ENCODE measurements at places on chromosomes 11 and 22.

DNA sequence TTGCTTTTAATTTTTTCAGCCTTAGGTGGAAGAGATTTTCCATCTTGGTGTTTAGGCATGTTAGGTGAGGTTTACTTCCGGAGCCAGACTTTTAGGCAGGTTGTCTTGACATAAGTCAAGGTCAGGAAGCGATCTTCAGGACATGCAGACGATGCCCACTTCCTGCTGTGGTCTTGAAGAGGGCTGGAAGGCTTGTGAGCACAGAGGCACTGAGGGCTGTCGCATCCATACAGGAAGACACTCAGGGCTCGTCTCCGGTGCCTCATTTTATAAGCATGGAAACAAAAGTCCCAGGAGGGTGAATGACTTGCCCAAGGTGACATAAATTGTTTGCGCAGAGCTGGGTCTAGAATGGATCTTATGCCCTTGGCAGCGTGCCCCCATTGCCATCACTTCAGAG is 30.8 kb downstream of the MARK2 start:
- no peak for DNase-seq

DNA sequence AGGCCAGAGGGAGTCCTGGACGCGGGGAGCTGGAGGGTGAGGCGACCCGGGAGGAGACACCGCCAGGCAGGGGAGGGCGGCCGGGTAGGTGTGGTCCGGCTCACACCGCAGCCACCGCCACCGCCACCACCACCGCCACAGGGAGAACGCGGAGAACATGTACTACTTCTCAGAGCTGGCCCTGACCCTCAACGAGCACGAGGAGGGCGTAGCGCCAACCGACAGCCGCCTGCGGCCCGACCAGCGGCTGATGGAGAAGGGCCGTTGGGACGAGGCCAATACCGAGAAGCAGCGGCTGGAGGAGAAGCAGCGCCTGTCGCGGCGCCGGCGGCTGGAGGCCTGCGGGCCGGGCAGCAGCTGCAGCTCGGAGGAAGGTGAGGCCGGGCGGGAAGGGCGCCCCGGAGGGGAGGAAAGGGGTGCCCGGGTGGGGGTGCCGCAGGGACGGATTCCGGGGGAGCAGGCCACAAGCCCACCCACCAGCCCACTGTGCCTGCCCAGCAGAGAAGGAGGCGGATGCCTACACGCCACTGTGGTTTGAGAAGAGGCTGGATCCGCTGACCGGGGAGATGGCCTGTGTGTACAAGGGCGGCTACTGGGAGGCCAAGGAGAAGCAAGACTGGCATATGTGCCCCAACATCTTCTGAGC is 62.8 kb downstream of the MORC2 start:
- DNase-seq = no peak

- DNase-seq = no peak
Observed at GRCh38 chr11:32224580-32224979, 133.7 kb downstream of the RCN1 start.

DNA sequence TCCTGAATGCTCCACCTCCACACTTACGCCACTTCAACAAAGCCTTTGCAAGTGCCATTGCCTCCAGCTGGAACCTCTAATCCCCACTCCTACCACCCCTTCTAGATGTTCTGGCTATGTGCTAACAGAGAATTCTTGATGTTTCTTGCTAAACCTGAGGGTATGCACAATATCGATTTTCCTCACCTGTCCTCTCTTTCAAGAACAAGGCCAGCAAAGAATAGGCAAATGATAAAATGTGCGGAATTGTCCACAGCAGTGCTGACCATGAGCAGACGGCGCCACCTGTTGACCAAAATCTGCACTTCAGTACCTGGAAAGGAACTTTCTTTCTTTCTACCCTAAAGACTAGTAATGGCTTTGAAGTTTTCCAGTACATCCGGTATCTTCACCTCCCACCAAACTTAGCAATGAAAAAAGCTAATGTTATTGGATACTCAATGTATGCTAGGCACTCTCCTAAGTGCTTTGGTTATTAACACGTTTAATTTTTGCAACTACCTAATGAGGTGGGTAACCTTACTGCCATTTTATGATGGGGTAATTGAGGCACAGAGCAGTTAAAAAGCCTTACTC is 3.4 kb downstream of the TIMM10 start:
- peak; percentile 48 for DNase-seq

DNA sequence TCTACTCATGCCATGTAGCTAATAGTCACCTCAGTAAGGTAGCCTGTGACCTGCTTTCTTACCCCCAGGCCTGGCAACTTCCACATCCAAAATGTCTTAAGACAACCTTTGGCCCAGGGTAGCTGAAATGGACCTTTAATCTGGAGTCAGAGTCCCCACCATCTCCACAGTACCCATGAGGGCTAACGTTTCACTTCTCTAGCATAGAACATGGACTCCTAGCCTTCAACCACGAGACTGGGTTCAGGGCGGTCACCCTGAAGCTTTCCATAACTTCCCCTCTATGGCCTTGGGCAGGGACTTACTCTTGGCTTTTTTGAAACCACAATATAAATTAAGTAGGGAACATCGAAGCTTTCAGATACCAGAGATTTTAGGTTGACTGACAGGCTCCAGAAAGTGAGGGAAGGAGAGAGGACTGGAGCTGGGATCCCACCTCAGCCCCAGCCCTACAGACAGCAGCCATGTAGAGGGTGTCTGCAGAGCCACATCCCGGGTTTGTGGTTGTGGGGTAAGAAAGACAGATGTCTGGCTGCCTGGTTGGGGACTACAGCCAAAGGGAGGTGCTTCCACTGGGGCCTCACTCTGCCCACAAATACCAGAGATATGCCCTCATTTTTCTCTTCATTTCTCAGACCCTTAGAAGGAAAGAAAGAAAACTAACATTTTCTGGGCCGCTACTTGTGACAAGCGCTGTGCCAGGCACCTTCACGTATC is 2.6 kb downstream of the TBC1D10A start:
- no peak for DNase-seq

DNA sequence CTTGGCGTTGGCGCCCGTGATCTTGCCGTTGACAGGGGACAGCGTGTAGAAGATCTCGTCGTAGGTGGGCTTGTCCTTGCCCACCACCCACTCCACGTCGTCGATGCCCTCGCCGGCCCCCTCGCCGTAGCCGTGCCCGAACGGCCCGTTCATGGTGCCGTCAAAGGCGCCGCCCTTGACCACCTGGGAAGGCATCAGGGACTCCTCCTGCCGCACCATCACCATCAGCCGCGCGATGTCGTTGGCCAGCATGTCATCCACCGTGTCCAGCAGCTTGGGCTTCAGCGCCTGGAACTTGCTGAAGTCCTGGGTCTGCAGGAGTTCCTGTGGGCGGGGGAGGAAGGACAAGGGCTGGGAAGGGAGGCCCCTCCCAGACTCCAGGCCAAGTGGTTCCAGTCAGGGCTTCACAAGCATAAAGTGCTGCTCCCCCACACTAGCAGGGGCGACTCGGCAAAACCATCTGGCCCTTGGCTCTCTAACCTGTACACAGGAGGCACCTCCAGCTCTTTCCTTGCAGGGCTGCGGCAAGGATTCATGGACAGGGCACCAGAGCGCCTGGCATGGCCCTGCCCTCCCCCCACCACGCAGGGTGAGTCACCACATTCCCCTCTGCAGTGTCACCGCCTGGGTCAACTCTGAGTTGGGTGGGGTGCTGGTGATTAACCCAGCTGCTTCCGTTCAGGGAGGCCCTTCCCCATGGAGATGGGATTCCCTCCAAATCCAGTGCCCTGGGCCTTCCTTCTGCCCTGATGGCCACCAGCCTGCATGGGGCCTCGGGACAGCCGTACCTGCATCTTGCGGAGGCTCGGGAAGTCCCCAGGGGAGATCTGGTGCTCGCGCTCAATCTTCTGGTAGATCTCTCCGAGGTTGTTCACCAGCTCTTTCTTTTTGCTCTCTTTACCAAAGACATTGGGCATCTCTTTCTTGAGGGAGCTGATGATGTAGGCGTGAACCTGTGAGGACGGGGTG is 10.4 kb upstream of the CDC42BPG start:
- no peak for DNase-seq

- no peak for DNase-seq
Observed at GRCh38 chr11:2201542-2201941, 29.9 kb upstream of the TH start.

- no peak for DNase-seq
Observed at GRCh38 chr22:22880645-22881044, 7.0 kb upstream of the IGLL5 start.

DNA sequence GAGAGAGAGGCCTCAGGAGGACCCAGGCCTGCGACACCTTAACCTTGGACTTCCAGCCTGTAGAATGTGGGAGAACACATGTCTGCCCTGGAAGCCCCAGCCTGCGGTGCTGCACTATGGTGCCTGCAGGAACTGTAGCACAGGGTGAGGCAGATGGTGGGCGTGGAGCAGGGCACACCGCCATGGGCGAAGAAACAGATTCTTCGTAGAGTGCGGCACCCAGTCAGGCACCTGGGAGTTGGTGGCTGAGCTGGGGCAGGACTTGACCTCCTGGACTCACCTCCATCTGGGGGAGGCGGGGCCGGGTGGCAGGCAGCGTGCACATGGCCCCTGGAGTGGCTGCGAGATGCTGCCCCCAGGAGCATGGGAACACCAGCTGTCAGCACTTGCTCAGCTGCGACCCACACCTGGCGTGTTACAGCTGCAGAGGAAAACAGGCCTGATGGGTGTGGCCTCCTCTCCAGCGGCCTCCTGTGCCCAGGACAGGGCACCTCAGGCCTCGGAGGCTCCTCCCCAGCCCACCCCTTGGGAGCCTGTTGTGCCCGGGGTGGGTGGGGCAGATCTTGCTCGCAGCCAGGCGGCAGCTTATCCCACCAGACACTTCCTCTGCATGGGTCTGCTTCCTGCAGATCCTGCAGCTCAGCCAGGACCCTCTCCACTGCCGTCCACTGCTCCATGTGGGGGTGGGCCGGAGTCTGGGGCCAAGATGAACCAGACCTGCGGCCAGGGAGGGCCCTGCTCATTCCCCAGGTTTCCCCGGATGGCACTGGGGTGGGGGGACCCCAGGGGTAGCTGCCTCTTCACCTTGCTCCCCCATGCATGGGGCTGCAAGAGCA is 80.4 kb downstream of the MYEOV start:
- DNase-seq = no peak

DNA sequence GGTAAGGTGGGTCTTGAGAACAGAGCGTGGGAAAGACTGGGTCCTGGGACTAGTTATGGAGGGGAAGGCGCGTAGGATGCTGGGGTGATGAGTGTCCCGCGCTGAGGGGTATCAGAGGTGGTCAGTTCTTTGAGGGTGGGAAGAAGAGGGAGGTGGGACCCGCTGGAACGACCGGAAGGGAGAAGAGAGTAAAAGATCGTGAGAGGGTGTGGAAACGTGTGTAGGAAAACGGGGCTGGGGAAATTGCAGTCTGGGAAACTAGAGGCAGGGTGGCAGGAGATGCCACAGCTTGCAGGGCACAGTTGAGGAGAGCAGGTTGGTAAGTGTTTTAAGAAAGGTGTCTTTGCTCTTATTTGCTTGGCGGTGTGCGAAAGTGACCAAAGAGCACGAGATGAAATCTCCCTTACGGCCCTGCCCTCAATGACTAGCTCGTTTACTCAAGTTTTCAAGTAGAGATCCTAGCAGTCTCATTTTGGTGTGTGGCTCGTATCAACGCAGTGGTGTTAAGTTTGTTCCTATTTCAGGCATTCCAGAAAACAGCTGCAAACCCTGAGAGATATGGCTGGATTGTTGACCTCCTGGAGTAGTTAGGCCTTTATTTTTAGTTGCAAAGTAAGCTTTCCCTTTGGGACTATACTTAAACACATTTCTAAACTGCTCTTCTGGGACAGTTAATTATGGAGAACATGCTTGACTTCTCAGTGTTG is 615 bp downstream of the STT3A start:
- DNase-seq = no peak

DNA sequence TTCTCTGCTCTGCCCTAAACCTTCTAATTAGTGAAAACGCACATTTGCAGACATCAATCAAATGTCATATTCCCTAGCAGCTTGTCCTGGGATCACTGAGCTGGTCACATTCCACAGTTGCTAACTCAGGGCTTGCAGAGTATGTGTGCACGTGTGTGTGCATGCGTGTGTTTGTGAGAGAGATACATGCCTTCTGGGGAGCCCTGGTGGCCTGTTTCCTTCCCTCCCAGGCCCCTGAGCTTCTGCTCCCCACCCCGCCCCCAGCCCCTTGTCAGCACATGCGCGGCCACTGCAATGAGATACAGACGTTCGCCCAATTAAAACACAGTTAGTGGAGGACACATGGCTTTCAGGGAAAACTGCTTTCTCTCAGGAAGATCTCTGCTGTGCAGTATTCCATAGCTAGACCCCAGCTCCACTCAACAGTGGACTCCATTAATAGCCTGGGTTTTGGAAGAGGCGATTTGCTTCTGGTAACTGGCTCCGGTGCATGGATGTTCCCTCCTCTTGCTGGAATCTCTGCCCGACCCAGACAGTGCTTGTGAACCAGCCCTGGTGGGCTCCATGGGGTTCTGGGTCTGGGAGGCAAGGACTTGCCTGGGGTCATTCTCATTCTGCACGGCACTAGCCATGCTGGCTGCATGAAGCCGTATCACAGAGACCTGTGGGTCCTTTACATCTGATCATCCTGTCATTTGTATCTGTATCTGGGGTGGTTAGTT is 17.7 kb downstream of the LRP5 start:
- no peak for DNase-seq

- DNase-seq = no peak
Observed at GRCh38 chr11:112965656-112966055, 4.4 kb downstream of the NCAM1 start.

GRCh38 chr11:91800208-91800914 is 424.3 kb upstream of the FAT3 start:
- no peak for DNase-seq

DNA sequence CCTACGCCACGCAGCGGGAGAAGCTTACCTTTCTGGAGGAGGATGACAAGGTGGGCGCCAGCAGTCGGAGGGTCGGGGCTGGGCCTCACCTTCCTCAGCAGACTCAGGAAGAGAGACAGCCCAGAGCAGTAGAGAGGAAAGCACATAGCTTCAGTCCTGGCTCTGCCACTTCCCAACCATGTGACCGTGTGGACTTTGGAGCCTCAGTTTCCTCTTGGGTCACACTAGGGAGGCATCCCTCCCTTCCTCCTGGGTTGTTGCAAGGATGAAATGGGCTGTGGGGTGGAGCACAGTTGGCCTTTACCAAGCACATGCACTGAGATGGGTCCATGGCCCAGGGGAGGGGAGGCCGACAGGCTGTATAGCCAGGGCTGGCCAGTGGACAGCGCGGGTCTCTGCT is 12.9 kb downstream of the DPP3 start:
- no peak for DNase-seq

GRCh38 chr22:45582236-45582954 is 79.7 kb downstream of the FBLN1 start:
- DNase-seq = no peak

- peak; percentile 68 for DNase-seq
Observed at GRCh38 chr11:19241260-19242178, 774 bp upstream of the E2F8 start.
